ENCODE measurements at places on chromosomes 11 and 22.

DNA sequence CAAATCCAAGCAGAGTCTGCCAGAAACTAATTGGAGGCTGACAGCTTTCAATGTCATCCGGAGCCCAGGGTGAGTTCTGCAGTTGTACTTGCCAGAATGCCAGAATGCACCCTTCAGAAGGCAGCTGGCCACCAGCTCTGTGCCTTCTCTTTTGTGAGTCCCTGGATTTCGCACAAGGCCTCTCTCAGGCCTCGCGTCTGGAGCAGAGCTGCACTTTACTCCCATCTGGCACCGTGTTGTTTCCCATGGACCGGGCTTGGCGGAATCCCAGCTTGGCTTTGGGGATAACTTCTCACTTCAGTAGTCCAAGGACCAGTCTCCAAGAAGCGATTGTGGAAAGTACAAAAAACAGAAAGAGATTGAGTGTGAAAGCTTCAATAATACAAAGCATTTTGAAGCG lies 451.3 kb upstream of the KIRREL3 start:
- DNase-seq: no peak

- peak; percentile 49 for DNase-seq
These were observed 55.2 kb downstream of the SLC1A2 start for GRCh38 chr11:35363854-35364780.

DNA sequence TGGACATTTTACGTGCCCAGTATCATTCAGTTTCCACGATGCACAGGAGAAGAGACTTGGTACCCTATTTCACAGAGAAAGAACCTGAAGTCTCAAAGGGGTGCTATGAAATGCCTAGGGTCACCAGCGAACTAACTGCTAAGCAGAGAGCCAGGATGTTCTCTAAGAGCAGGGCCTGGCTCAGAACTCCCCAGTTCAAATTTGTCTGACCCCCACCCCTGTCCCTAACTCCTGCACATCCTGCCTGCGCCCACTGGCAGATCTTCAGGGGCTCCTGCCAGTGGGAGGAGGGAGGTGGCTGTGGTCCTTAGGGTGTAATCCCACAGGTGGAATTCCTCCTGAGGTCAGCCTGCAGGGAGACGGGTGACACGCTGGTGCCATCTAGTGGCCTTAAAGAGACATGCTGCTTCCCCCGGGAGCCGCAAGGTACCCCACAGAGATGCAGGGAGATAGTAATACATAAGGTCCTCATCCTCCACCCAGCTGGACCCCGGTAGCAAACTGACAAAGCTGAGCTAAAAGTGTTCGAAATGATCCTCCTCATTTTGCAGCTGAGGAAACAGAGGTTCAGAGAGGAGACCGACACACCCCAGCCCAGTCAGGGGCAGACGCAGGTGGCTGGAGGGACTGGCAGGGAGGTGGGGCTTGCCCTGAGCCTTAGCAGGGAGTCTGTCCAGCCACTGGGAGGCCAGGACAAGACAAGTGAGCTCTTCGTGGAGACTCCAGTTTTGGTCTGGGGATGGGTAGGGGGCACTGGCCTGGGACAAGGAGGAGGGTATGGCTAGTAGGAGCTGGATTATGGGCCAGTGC lies 34.1 kb downstream of the MB start:
- DNase-seq: no peak

DNA sequence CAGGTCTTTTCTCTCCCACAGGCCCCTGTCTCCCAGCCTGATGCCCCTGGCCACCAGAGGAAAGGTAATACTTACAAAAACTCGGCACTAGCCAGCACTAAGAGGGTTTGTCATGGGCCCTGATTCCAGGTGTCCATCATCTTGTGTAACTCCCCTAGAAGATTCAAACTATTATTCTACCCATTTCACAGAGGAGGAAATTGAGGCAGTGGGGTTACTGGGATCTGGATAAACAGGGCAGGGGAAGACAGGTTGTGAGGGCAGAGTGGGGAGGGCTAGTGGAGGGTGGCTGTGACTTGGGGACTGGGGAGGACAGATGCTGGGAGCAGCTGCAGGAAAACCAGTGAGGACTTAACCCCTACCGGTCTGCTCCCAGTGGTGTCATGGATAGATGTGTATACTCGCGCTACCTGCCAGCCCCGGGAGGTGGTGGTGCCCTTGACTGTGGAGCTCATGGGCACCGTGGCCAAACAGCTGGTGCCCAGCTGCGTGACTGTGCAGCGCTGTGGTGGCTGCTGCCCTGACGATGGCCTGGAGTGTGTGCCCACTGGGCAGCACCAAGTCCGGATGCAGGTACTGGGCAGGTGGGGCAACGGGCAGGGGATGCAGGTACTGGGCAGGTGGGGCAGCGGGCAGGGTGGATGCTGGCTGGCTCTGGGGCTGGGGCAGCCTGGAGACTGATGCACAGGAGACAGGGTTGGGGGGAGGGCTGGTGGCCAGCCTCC lies 1.2 kb downstream of the VEGFB start:
- DNase-seq: no peak

GRCh38 chr22:41899992-41900651 lies 14.8 kb downstream of the SHISA8 start:
- DNase-seq: no peak
